ENCODE measurements at places on chromosomes 12 and 14.

DNA sequence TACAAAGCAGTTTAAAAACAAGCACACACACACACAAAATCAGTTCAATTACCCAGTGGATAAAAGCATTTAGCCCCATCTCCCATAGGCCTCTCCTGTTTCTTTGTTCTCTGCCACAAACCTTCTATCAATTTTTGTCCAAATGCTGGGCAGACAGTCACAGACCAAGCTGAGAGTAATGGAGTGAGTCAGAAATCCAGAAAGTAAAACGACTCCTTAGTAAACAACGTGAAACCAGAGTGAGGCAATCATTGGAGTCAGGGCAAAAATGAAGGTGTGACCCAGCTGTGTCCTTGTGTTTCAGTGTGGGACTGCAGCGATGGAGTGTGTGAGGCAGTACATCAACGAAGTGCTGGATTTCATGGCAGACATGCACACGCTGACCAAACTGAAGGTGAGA lies 102.0 kb downstream of the PRIMA1 start:
- H3K4me3 ChIP-seq: no peak overlapping the region

DNA sequence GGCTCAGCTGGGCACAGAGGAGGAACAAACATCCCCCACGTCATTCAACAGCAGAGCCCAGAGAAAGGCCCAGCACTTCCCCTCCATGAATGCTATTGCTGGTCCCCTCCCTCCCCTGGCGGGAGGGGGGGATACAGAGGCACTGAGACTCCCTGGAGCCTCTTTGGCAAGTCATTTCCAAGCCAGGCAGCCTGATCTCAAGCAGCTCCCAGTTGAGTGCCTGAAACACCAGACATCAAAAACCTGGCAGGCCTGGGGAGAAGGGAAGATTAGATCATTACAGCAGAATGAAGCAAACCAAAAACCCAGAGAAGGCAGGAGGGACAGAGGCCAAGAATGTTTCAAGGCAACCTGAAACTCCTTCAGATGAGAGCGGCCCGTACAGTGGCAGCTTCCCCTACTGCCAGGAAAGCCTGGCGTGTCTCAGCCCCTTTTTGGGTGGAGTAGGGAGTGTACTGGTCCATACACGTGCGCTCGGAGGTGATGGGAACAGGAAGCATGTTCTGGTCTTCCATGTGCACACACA lies 92.1 kb downstream of the LRRC74A start:
- no peaks in the 10 kb centered on the region for H3K27me3 ChIP-seq
- H3K27ac ChIP-seq: no peak overlapping the region
- no peak for DNase-seq
- H3K4me1 ChIP-seq: peaks cover 61% of the 10 kb centered on the region
- H3K4me3 ChIP-seq: peak overlapping the region; percentile 0

DNA sequence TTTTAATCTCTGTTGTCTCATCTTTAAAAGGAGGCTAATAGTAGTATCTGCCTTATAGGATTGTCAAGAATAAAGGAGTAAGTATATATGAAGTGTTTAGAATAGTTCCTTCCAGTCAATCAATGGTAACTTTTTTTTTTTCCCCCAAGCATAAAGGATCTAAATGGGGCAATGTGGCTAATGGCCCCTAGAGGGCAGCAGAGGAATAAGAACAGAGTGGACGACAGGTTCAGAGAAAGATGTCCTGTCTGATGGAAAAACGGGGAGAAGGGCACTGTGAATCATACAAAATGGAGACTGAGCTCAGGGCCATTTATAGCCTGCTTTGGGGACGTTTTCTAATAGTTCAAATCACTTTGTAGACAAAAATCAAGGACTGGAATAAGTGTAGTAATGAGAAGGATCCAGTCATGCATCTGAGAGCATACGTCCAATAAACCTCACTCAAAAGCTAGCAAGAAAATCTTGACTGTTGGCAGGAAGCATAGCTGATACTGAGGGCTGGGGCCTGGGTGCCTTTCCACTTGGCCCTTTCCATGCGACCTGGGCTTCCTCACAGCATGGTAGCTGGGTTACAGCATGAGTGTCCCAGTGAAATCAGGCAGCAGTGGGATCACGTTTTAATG lies 51.3 kb downstream of the IFNG-AS1 start:
- H3K27me3 ChIP-seq: no peaks in the 10 kb centered on the region
- H3K4me3 ChIP-seq: no peak overlapping the region
- H3K36me3 ChIP-seq: no peaks in the 10 kb centered on the region
- peak; percentile 80 for DNase-seq
- no peak overlapping the region for H3K27ac ChIP-seq
- H3K4me1 ChIP-seq: no peaks in the 10 kb centered on the region

DNA sequence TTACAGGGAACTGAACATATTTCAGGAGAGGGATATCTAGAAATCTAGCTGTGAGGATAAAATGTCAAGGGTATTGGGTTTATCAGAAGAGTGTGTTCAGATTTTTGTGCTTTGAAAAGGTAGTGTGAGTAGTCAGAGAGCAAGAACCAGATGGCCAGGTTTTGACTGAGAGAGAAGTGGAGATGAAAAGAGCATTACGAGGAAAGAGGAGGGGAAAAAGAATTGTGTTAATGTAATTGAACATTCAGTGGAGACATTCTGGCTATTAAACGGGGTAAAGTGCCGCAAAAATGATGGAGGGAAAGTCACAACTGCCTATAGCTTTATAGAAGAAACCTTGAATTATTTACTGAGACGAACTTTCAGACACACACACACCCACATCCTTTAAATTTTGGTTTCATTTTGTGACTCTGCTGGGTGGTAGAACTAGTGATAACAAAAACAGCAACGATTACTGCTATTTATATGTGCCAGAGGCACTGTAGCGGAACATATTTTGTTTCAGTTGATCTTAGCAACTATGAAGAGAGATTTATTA lies 213.6 kb downstream of the ERC1 start:
- DNase-seq: no peak
- no peak overlapping the region for H3K4me3 ChIP-seq
- H3K4me1 ChIP-seq: no peaks in the 10 kb centered on the region
- no peaks in the 10 kb centered on the region for H3K36me3 ChIP-seq

DNA sequence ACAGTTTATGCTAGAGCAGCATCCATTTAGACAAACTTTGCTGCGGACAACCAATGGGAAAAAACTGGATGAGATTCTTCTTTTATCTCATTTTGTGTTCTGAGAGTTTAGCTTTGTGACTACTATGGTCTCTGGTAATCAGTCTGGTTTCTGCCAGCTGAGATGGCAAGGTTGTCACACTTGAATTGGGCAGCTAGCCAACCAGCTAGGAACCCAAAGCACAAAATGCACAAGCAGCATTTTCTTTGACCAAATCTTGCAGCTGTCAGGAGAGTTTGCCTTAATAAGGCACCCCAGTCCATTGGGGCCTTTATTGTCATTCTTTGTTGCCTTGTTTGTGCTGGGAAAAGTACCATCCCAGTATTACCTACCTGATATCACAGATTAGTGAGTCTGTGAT lies 34.0 kb upstream of the ETV6 start:
- no peak overlapping the region for H3K27ac ChIP-seq
- no peak overlapping the region for H3K4me3 ChIP-seq
- DNase-seq: no peak
- no peaks in the 10 kb centered on the region for H3K4me1 ChIP-seq

DNA sequence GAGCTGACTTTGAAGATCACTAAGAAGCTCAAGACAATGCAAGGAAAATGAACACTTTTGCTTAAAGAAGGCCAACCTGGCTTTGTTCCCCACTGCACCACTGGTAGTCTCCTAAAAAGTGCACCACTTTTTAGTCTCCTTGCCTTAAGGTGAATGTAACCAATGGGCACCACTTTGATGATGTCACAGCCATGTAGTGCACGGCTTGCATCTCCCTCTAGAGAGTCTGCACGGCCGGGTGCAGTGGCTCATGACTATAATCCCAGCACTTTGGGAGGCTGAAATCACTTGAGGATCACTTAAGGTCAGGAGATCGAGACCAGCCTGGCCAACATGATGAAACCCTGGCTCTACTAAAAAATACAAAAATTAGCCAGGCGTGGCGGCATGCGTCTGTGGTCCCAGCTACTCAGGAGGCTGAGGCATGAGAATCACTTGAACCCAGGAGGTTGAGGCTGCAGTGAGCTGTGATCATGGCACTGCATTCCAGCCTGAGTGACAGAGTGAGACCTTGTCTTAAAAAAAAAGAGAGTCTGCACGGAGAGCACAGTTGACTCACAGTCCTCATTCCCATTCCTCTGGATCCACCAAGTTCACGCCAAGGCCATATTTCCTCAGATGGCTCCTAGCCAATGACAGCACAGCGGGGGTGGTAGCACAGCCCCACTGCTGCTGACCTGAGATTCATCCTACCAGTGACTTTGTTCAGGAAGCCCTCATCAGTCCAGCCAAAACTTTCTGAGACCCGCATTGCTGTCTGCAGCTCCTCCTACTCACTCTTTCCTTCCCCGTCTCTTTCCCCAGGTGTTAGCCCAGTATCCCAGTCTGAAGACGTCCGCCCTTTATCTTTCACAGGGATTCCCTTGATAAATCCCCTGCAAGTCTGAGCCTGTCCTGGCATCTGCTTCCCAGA lies 16.5 kb upstream of the IFT81 start:
- H3K27me3 ChIP-seq: no peaks in the 10 kb centered on the region
- peaks cover 5% of the 10 kb centered on the region for H3K4me1 ChIP-seq
- no peak overlapping the region for H3K27ac ChIP-seq
- H3K36me3 ChIP-seq: no peaks in the 10 kb centered on the region
- DNase-seq: no peak
- H3K4me3 ChIP-seq: no peak overlapping the region

DNA sequence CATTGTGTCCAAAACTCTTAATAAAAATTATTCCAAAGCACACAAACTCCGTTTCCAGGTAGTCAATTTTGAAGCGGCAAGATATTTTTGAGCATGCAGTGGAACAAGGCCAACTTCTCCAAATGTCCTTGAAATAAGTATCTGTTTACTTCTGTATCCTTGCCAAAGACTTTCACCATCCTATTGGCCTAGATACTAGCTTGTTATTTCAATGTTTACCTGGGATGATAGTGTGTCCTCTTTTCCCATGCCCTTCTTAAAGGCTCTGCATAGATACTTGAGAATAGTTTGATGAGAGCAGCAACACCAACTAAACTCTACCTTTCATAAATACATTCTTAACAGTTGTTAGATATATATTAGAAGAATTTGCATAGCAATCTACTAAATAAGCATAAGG lies 160.9 kb downstream of the KCNC2 start:
- H3K4me3 ChIP-seq: no peak overlapping the region
- DNase-seq: no peak
- H3K36me3 ChIP-seq: no peaks in the 10 kb centered on the region
- H3K27me3 ChIP-seq: no peaks in the 10 kb centered on the region
- no peaks in the 10 kb centered on the region for H3K4me1 ChIP-seq
- no peak overlapping the region for H3K27ac ChIP-seq

- H3K4me1 ChIP-seq: no peaks in the 10 kb centered on the region
- no peak overlapping the region for H3K27ac ChIP-seq
- no peak overlapping the region for H3K4me3 ChIP-seq
- peak; percentile 33 for DNase-seq
- no peaks in the 10 kb centered on the region for H3K36me3 ChIP-seq
These were observed 603.5 kb downstream of the RPL10L start for GRCh38 chr14:46048127-46048526.
